HFFc6 (cell line): ENCODE measurements at places on chromosomes 7 and 10. TPM values are rescaled to one million over a fixed set of nuclear protein-coding genes. Genes with fewer than 3 reads are reported as not detected.
A peak's percentile ranks its signal among the peaks of the same experiment; 100 is the strongest.

DNA sequence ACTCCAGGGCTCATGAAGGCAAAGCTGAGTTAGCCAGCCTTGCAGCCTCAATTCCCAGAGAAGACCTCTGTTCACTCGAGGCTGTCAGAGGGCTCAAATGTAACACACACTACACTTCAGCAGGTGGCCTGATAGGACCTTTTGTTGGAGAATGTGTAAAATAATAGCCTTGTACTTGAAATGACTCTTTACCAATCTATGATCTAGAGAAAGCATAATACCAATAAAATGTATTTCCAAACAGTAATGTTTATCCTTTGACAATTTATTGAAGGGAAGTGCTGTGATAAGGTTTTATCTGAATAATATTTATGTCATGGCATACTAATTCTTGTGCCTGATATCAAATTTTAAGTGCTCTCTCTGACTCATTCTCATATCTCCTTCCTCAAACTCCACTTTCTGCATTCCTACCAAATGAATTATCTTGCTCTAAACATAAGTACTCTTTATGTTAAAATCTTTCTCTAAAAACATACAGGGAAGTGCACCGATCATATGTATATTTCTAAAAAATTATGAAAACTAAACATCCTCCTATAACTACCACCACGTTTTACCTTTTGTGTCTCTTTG lies 20.9 kb downstream of the CYP3A7 start:
- no peaks in the 10 kb centered on the region for H3K36me3 ChIP-seq
- no peak overlapping the region for H3K27ac ChIP-seq
- no peak overlapping the region for H3K4me3 ChIP-seq
- DNase-seq: no peak

- peaks cover 2% of the 10 kb centered on the region; the same call in 1 of the 2 replicates for H3K27me3 ChIP-seq
- DNase-seq: no peak
- no peak overlapping the region for H3K4me3 ChIP-seq
- peaks cover 6% of the 10 kb centered on the region; the same call in 1 of the 2 replicates for H3K4me1 ChIP-seq
Observed at GRCh38 chr7:112089551-112089950, 116.6 kb downstream of the DOCK4 start.

- no peak for DNase-seq
- H3K36me3 ChIP-seq: peaks cover 5% of the 10 kb centered on the region
- H3K4me1 ChIP-seq: no peaks in the 10 kb centered on the region
- H3K4me3 ChIP-seq: no peak overlapping the region
- peaks cover 6% of the 10 kb centered on the region for H3K27me3 ChIP-seq
- no peak overlapping the region for H3K27ac ChIP-seq
Observed at GRCh38 chr7:4149236-4149635, 532.9 kb upstream of the FOXK1 start.

GRCh38 chr10:47378606-47379444 lies 5.3 kb downstream of the ZNF488 start:
- peaks cover 4% of the 10 kb centered on the region for H3K4me1 ChIP-seq
- no peaks in the 10 kb centered on the region for H3K36me3 ChIP-seq
- H3K27me3 ChIP-seq: peaks cover 55% of the 10 kb centered on the region
- no peak for DNase-seq

GRCh38 chr7:2387897-2388636 lies 15.3 kb upstream of the CHST12 start:
- H3K4me3 ChIP-seq: no peak overlapping the region
- peaks cover 5% of the 10 kb centered on the region for H3K27me3 ChIP-seq
- H3K36me3 ChIP-seq: no peaks in the 10 kb centered on the region; the same call in 1 of the 2 replicates

DNA sequence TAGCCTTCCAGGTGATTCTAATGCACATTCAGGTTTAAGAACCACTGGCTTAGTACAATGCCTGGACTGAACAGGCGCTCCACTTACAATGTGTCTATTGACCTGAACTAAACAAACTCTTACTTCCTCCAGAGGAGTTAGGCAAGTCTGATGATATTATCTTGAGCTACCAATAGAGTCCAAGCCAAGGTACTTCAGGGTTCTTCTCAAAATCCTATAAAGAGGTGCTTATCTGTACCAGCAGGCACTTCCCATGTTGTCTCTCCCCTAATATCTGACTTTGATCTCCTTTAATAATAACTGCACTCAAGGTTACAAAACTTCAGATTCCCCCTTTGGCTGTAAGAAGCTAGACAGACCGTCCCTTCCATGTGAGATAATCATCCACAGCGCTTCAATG lies 157.0 kb upstream of the SVIL start:
- no peaks in the 10 kb centered on the region; the same call in 1 of the 2 replicates for H3K27me3 ChIP-seq
- DNase-seq: no peak
- H3K4me1 ChIP-seq: peaks cover 29% of the 10 kb centered on the region
- H3K4me3 ChIP-seq: no peak overlapping the region
- H3K27ac ChIP-seq: no peak overlapping the region

DNA sequence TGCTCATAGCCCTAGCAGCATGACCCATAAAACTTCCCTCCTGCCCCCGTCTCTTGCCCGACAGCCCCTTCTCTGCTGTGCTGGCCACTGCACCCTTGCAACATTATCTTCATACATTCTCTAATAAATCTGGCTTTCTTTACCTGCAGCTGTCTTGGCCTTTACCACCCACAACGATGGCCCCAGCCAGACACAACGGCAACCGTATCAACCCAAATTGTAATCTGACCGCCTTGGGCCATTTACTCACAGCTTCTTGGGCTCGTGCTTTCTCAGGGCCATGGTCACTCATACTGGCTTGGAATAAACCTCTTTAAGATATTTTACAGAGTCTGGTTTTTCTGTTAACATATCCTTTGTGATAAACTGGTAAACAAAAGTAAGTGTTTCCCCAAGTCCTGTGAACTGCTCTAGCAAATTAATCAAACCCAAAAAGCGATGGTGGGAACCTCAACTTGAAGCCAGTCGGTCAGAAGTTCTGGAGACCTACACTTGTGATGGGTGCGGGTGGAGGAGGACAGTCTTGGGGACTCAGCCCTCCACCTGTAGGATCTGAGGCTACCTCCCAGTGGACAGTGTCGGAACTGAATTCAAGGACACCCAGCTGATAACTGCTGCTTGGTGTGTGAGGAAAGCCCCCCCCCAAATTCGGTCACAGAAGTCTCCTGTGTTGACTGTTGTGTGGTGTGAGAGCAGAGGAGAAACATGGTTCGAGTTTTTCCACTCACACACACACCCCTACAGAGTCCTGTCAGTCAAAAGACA lies 87.6 kb upstream of the ATP6V0A4 start:
- no peak overlapping the region for H3K27ac ChIP-seq
- H3K27me3 ChIP-seq: no peaks in the 10 kb centered on the region
- DNase-seq: no peak

DNA sequence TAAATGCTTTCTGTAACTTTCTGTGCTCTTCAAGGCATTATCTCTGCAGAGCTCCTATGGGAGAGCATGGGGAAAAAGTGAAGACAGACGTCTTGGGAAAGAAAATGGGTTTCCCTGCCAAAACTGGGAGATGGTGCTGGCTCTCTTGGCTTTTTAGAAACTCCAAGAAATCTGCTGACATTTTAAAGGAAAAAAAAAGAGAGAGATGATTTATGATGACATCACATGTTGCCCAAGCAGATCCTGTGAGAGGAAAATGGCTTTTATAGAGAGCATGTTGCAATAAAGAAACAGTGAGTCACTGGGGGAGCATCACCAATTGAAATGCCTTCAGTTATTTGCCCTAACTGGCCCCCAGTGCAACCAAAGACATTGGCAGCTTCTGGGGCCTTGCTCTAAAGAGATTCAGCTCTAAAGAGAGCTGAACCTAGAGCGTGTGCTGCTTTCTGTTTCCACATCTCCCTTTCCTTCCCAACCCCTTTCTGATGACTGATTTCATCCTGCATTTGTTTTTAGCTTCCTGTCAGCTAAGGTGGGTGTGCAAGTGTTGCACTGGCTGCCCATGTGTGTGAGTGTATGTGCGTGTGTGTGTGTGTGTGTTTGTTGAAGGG lies 37.7 kb downstream of the LRMDA start:
- H3K4me1 ChIP-seq: peaks cover 20% of the 10 kb centered on the region
- DNase-seq: peak; percentile 88
- peak overlapping the region; percentile 13; the same call in 1 of the 2 replicates for H3K27ac ChIP-seq
- peaks cover 6% of the 10 kb centered on the region for H3K27me3 ChIP-seq
- H3K4me3 ChIP-seq: peak overlapping the region; percentile 29
- H3K36me3 ChIP-seq: no peaks in the 10 kb centered on the region

GRCh38 chr7:57772126-57772924 lies 322.3 kb downstream of the ZNF716 start:
- H3K4me1 ChIP-seq: no peaks in the 10 kb centered on the region
- no peak for DNase-seq
- H3K4me3 ChIP-seq: no peak overlapping the region
- H3K27me3 ChIP-seq: peaks cover 3% of the 10 kb centered on the region; the same call in 1 of the 2 replicates
- H3K36me3 ChIP-seq: peaks cover 13% of the 10 kb centered on the region
- no peak overlapping the region for H3K27ac ChIP-seq

DNA sequence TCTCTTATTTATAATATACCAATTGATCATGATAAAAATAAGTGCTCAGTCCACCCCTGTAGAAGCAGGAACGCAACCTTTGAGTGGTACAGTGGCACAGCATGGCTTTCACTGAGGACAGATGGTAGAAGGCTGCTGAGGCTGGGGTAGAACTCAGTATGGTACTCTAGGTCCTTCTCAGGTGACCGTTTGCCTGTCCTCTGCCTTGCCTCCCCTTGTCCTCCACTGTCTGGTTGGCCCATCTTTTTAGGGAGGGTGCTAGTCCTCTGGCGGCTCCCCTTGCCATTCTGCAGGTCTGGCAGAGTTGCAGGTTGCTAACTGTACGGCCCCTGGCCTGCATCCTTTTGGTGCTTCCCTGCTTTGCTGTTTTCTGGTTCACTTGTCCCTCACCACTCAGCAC lies 27.3 kb downstream of the SLC18A2 start:
- peaks cover 7% of the 10 kb centered on the region for H3K27me3 ChIP-seq
- DNase-seq: no peak
- H3K36me3 ChIP-seq: no peaks in the 10 kb centered on the region

DNA sequence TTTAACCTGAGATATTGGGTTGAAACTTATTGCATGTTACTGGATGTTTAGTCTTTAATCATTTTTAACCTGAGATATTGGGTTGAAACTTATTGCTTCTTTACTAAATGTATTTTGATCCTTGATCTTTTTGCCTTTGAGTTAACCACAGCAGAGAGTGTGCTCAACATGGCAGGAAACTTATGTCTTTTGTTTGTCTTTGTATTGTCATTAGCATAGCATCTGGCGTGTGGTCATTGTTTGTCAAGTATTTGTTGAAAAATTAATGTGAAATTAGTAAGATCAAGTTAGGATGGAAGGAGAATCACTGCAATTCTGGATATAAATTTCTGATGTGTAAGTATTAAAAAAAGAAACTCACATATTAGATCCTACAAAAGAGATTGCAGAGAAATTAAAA lies 8.2 kb downstream of the MRC1 start:
- no peaks in the 10 kb centered on the region for H3K4me1 ChIP-seq
- H3K36me3 ChIP-seq: no peaks in the 10 kb centered on the region

GRCh38 chr7:36192053-36192824 lies 39.2 kb downstream of the EEPD1 start:
- peaks cover 54% of the 10 kb centered on the region for H3K4me1 ChIP-seq
- H3K27ac ChIP-seq: peak overlapping the region; percentile 58
- H3K4me3 ChIP-seq: peak overlapping the region; percentile 76
- DNase-seq: peak; percentile 88
- peaks cover 6% of the 10 kb centered on the region for H3K27me3 ChIP-seq
- H3K36me3 ChIP-seq: no peaks in the 10 kb centered on the region

DNA sequence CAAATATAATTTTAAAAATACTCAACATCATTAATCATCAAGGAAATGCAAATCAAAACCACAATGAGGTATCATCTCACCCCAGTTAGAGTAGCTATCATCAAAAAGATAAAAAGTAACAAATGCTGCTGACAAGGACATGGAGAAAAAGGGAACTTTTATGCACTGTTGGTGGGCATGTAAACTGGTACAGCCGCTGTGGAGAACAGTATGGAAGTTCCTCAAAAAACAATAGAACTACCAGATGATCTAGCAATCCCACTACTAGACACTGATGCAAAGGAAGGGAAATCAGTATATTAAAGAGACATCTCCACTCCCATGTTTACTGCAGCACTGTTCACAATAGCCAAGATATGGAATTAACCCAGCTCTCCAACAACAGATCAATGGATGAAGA lies 384.5 kb downstream of the PLXDC2 start:
- H3K36me3 ChIP-seq: no peaks in the 10 kb centered on the region; the same call in 1 of the 2 replicates
- DNase-seq: no peak
- H3K27me3 ChIP-seq: no peaks in the 10 kb centered on the region; the same call in 1 of the 2 replicates
- no peak overlapping the region for H3K27ac ChIP-seq
- no peaks in the 10 kb centered on the region for H3K4me1 ChIP-seq

GRCh38 chr7:136063326-136063666 lies 86.1 kb upstream of the MTPN start:
- H3K36me3 ChIP-seq: no peaks in the 10 kb centered on the region
- no peak for DNase-seq
- H3K4me3 ChIP-seq: no peak overlapping the region
- H3K27me3 ChIP-seq: peaks cover 3% of the 10 kb centered on the region
- H3K4me1 ChIP-seq: no peaks in the 10 kb centered on the region

DNA sequence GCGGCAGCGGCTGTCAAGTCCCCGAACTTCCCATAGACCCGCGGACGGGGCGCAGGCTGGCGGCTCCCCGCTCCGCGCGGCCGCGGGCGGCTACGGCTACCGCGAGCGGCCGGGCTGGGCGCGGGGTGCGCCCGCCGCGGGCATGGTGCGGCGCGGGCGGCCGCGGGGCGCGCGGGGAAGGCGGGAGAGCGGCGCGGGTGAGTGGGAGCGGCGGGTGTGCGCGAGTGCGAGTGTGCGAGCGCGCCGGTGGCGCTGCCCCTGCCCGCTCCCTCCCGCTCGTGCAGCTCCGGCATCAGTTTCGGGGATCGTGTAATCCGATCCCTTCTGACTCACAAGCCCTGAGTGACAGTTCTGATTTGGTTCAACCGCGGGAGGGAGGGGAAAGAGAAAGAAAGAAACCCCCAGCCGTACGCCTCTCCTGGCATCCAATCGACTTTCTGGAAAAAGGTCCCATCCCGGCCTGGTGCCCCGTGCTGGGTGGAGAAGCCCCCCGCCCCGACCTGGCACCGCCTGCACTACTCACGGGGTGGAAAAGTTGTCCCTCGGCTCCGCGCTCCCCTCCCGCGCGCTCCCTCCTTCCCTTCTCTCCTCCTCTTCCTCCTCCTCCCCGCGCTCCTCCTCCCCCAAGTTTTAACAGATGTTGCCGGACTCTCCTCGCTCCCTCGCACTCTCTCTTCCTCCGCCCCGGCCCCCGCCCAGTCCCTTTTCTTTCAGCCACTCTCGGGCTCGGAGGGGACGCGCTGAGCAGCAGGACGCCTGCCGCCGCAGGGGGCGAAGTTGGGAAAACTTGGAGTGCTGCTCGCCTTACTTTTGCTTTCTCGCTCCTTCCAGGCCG lies at the start of gene GLI3:
Gene GLI3, minus strand, starts transcription at position 234 of the 835 bp plus-strand sequence. CDS start 13,956 bp downstream, outside the sequence.
- H3K27me3 ChIP-seq: no peaks in the 10 kb centered on the region; the same call in 1 of the 2 replicates
- H3K4me1 ChIP-seq: peaks cover 69% of the 10 kb centered on the region
- no peaks in the 10 kb centered on the region; the same call in 1 of the 2 replicates for H3K36me3 ChIP-seq
- H3K4me3 ChIP-seq: peak within 1 kb of the TSS; percentile 91

The FBXL15 gene
- 9.6 to 12.9 TPM (median 11.1 TPM) in 3 replicates for total RNA-seq

The UCN3 gene
- not detected in 3 replicates for total RNA-seq

The ZC3HAV1L gene
- 10.9 to 12.9 TPM (median 12.8 TPM) in 3 replicates for total RNA-seq

The CTBP2 gene
- 70.6 and 70.8 TPM in 2 replicates for total RNA-seq

The SPDYE9 gene
- not detected in 3 replicates for total RNA-seq

The NANOS1 gene
- 0.11 to 0.16 TPM (median 0.12 TPM) in 3 replicates for total RNA-seq

The GHITM gene
- total RNA-seq: 137 to 151 TPM (median 142 TPM) in 3 replicates
